T47D (cell line): ENCODE measurements at places on chromosomes 6 and 20.
A peak's percentile ranks its signal among the peaks of the same experiment; 100 is the strongest.

- no peak for DNase-seq
Measured at GRCh38 chr20:13856354-13856753, 71.5 kb downstream of the NDUFAF5 start.

GRCh38 chr20:10714236-10714975 is 40.6 kb upstream of the JAG1 start:
- no peak for DNase-seq

DNA sequence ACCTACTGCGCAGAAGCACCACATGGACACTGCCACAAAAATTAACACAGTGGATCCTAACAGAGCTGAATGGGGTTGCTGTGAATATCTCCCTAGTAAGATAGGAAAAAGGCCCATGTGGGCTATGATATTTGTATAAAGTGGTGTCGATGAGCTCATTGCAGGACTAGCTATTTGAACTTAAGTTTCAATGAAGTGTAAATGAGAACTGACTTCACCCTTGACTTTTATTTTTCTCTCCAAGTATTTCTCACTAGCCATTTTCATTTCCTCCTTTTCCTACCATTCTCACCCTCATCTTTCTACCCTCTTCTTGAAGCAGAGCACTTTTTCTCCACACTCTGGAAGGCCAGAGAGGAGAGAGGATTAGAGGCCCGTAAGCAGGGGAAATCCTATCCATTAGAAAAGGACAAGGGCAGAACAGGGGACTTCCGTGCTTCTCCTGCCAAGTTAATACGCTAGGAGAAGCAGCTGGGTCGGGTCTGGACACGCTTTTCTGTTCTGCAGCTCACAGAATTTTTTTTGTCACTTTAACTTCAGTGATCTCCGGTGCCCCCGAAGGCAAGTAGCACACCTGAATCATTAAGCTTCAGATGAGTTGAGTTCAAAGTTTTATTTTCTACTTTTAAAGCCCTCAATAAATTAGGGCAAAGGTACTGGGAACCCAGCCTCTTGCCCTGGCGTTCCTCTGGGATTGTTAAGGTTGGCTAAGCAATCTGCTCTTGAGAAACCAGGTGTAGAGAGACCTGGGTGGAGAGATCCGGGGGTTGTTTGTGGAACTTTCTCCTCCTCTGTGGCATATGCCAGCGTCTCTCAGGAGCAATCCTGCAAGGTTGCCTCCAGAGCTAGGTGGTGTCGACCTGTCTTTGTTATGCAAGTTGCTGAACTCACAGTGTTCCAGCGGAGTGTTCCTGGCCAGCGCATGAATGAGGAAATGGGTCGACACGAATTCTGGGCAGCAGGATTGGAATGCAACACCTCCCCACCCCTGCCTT is 56.2 kb upstream of the ARID1B start:
- peak; percentile 78 for DNase-seq

DNA sequence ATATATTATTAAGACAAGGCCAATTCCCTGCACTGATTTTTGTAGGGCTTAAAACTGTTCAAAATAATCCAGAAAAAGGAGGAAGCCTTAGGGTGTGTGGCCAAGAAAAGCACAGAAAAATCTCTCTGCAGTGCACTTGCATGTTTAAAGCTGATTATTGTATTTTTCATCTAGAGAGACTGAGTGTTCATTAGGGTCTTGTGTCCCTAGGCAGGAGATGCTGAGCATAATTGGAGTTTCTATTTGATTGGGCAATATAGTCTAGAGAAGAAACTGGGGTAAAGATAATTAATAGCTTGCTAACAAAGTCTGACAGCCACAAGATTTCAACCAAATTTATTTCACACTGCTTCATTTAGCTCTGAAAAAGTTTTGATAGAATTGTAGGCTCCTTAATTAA is 2.4 kb downstream of the FLRT3 start:
- DNase-seq: no peak

DNA sequence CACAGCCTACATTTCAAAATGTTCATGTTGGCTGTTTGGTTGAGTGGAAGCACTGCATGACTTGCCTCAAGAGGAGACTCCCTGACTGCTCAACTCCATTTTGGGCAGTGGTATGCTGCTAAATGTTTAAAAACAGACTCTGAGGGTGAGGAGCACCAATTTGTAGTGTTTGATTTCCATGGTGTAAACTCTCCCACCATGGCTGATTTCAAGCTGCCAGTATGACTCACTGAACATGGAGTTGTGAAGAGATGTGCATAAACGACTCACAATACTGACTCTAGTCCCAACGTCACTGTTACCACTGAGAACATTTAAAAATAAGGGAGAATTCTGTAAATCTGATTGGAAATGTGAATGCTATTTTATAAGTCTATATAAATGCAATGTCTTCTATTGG is 70.4 kb downstream of the BACH2 start:
- no peak for DNase-seq

GRCh38 chr20:62487561-62488354 is 12.0 kb upstream of the GATA5 start:
- DNase-seq: no peak

- DNase-seq: peak; percentile 30
Measured at GRCh38 chr6:114108119-114109002, 137.4 kb upstream of the HDAC2 start.

DNA sequence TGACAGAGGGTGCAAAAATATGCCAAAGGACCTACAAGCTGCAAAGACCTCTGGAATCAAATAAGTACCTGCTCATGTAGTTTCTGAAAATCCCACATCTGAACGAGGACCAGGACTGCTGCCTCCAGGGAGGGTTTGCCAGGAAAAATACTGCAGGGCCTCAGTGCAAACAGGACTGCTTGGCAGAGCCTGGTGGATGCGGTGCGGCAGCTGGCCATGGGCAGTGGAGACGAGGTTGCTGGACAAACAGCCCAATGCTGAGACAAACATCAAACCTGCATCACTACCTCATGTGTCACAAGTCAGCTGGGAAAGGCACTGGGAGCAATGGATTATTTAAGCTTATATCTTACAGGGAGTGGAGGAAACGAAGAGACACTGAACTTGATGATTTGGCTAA is 238.8 kb downstream of the PAX1 start:
- peak; percentile 9 for DNase-seq
